ENCODE measurements at places on chromosomes 6 and 20.

- DNase-seq = no peak
Measured at GRCh38 chr20:46970937-46971630, 76.4 kb downstream of the EYA2 start.

DNA sequence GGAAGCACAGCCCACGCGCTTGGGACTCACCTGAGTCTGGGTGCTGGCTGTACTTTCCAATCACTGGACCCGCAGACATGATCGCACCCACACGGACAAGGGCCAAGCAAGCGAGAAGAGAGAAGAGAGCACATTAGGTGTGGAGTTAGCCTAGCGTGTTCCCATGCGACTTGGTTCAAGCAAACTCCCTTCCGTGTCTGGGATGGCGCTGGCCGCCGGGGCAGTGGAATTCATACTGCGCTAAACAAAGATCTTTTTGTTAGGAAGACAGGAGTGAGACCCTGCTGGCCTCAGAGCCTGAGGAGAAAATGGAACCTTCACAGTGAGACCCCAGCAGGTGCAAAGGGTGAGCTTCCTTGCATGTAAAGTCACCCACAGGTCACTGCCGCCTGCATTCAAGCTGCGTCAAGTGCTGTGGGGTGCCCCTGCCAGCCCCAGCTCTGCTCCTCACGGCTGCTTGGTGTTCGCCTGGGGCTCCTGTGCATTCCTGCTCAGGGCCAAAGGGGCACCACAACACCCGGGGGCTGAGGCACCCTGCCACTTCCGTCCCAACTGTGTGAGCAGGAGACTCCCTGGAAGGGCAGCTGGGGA lies 26.4 kb downstream of the PSMG4 start:
- DNase-seq = no peak

DNA sequence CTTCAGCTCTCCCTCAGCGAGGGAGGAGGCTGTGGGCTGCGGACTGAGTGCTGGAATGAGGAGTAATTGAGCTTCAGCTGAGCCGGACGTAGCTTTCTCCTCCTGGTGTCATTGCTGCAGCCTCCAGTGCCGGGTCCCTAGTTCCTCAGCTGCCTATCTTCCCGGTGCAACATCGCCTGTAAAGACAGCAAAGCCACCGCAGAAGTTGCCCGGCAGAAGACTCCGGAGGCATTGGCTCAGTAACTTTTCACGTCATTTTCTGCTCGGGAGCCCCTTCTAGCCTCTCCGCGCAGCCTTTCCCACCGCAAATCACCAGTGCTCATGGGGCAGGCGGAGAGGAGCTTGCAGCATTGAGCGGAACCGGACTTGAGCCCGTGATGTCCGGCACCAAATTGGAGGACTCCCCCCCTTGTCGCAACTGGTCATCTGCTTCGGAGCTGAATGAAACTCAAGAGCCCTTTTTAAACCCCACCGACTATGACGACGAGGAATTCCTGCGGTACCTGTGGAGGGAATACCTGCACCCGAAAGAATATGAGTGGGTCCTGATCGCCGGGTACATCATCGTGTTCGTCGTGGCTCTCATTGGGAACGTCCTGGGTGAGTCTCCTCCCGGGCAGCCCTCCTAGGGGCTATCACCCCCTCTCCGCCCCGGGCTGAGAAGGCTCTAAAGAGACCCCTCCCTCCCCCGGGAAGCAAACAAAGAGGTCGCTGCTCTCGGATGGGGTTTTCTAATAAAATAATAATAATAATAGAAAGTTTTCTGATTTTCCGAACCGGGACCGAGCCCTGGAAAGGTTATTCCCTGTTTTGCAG lies at the start of gene HCRTR2:
TSS of gene HCRTR2 (plus strand) at position 305 of the 816 bp plus-strand sequence. CDS start at position 378, 73 bp downstream.
- no peak for DNase-seq

- DNase-seq = no peak
Measured at GRCh38 chr6:11055127-11055627, 11.1 kb upstream of the ELOVL2 start.

DNA sequence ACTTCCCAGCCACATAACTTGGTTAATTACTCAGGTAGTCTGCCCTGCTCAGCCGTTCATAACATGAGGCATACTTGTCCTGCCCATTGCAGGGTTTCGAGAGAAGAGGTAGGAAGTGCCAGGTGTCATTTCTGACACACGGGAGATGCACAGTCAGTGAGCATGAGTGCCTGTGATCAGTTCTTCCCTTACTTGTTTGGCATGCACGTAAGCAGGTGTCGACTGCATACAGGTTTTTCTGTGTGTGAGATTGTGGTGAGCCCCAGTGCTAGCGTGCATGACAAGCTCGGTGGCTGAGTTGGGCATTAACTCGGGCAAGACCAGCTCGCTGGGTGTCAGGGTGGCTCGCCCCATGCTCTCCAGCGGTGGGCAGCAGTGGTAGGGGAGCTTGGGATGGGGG lies 51.2 kb upstream of the SLC22A1 start:
- DNase-seq = no peak

DNA sequence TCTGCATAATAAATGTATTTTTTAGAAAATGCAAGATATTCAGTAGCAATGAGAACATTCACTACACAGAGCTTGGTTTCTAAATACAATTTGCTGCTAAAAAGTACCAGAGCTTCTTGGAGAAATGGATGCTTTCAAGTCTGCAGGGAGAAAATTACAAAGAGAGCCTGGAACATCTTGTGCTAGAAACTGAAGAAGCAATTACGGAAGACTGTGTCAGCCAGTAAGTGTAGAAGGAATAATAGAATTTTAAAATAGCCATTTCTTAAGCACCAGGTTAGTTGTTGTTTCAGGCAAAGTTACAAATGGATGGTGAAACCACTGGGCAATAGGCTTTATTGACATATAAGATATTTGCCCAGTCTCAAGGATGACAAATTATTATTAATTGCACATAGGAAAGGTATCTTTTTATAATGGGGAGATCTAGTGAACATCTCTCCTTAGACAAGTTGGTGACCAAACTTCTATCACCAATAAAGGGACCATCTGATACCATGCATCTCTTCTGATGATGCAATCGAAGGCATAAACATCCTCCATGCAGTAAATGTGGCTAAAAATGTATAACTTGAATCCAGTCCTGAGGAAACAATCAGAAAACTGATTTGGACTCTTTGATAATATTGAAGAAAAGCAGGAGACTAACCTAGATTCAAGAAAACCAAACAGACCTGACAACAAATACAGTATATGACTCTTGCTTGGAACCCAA lies 81.7 kb downstream of the ARHGAP18 start:
- no peak for DNase-seq

GRCh38 chr20:51876313-51876940 lies 74.1 kb upstream of the SALL4 start:
- DNase-seq = no peak

Data from GM12892 (cell line).